ENCODE measurements at places on chromosomes 2 and 18. TPM values are rescaled to one million over a fixed set of nuclear protein-coding genes. Genes with fewer than 3 reads are reported as not detected.

DNA sequence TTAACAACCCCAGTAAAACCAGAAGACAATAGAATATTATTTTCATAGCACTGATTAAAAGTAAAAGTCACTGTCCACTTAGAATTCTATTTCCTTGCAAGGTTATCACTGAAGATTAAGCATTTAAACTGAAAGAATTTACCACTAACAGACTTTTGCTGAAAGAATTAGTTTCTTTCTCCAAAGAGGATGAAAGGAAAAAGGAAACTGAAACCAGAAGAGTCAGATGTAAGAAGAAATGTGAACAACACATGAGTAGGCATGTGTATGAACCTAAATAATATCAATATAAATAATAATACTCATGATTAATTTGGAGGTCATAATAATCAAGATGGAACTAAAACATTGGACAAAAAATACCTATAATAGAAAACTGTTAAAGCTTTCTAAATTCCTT is 82.4 kb upstream of the KLHL29 start:
- no peak overlapping the region for H3K4me3 ChIP-seq
- H3K27me3 ChIP-seq = peaks cover 6% of the 10 kb centered on the region
- H3K27ac ChIP-seq = no peak overlapping the region
- no peak for DNase-seq

DNA sequence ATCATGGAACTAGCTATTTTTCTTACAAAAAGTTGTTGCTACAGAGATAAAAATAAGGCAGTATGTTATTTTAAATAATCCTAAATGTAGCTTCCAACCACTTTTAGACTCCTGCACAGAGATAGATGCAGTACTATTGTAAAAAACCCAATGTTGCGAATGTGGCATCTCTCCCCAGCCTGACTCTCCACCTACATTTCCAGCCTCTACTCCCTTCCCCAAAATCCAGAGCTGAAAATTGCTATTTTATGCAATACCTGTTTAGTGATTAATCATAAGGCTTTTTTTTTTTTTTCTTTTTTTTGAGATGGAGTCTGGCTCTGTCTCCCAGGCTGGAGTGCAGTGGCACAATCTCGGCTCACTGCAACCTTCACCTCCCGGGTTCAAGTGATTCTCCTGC is 39.4 kb downstream of the SPRED2 start:
- H3K36me3 ChIP-seq = no peaks in the 10 kb centered on the region
- H3K27ac ChIP-seq = no peak overlapping the region
- DNase-seq = no peak
- H3K27me3 ChIP-seq = no peaks in the 10 kb centered on the region
- peaks cover 34% of the 10 kb centered on the region for H3K4me1 ChIP-seq

GRCh38 chr18:26723981-26724380 is 141.5 kb downstream of the AQP4 start:
- H3K4me1 ChIP-seq = peaks cover 6% of the 10 kb centered on the region
- H3K27me3 ChIP-seq = no peaks in the 10 kb centered on the region
- H3K4me3 ChIP-seq = no peak overlapping the region
- H3K27ac ChIP-seq = no peak overlapping the region

GRCh38 chr2:64985447-64985846 is 3.8 kb upstream of the SLC1A4 start:
- H3K36me3 ChIP-seq = no peaks in the 10 kb centered on the region
- H3K4me1 ChIP-seq = peaks cover 18% of the 10 kb centered on the region
- no peak overlapping the region for H3K27ac ChIP-seq

GRCh38 chr2:42314892-42315468 is 46.0 kb downstream of the COX7A2L start:
- peaks cover 9% of the 10 kb centered on the region for H3K4me1 ChIP-seq
- no peak overlapping the region for H3K27ac ChIP-seq
- H3K4me3 ChIP-seq = no peak overlapping the region
- DNase-seq = no peak

- no peaks in the 10 kb centered on the region for H3K36me3 ChIP-seq
- H3K4me3 ChIP-seq = no peak overlapping the region
- H3K27me3 ChIP-seq = no peaks in the 10 kb centered on the region
- peak overlapping the region; percentile 59 for H3K27ac ChIP-seq
- DNase-seq = no peak
Observed at GRCh38 chr2:212928681-212929080, 222.7 kb downstream of the IKZF2 start.

DNA sequence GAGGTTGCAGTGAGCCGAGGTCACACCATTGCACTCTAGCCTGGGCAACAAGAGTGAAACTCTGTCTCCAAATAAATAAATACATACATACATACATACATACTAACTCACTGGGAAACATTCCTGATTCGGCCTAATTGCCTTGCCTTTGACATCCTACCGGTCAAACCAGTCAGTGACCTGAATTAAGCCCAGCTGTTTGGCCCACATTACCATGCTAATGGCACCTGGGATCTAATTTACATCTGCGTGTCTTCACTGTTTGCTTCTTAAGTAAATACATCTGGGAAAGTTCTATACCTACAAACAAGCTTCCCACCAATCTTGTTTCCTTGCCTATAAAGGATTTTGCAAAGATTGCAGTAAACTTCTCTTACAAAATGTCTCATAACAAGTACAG is 230.2 kb upstream of the ZC3H15 start:
- H3K4me3 ChIP-seq = no peak overlapping the region
- no peaks in the 10 kb centered on the region for H3K36me3 ChIP-seq
- DNase-seq = no peak
- H3K27ac ChIP-seq = no peak overlapping the region
- no peaks in the 10 kb centered on the region for H3K4me1 ChIP-seq
- no peaks in the 10 kb centered on the region for H3K27me3 ChIP-seq

DNA sequence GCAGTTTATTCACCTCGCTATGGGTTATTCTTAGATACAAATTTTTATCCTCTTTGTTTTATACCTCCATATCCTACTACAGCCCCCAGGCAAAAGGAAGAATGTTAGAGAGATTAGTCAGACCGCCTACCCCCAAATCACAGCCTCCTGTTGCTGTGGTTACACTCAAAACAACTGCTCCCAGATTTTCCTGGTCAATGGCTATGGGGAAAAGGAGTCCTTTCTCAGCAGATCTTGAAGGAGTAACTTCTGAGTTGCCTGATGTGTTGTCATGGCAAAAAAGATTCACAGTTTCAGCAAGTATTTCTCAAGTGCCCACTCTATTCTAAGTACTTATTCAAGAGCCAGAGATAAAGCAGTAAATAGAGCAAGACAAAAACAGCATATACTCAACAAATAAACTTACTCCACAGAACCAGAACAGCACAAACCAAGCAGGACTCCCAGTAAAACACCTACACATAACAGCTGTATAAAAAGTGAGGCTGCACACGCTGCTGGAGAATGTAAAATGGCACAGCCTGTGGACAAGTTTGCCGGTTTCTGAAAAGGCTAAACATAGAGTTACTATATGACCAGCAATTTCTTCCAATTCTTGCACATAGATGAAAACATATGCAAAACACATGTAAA is 104.8 kb downstream of the NOL10 start:
- H3K4me1 ChIP-seq = no peaks in the 10 kb centered on the region
- H3K36me3 ChIP-seq = peaks cover 4% of the 10 kb centered on the region
- no peak overlapping the region for H3K27ac ChIP-seq
- no peaks in the 10 kb centered on the region for H3K27me3 ChIP-seq
- no peak overlapping the region for H3K4me3 ChIP-seq
- DNase-seq = no peak

GRCh38 chr2:235529621-235530020 is 35.8 kb downstream of the AGAP1 start:
- no peaks in the 10 kb centered on the region for H3K4me1 ChIP-seq
- H3K36me3 ChIP-seq = no peaks in the 10 kb centered on the region
- H3K27me3 ChIP-seq = no peaks in the 10 kb centered on the region
- H3K4me3 ChIP-seq = no peak overlapping the region
- no peak for DNase-seq

- DNase-seq = no peak
- no peak overlapping the region for H3K27ac ChIP-seq
- H3K4me1 ChIP-seq = no peaks in the 10 kb centered on the region
- no peak overlapping the region for H3K4me3 ChIP-seq
- no peaks in the 10 kb centered on the region for H3K36me3 ChIP-seq
Observed at GRCh38 chr2:226475650-226476049, 324.0 kb downstream of the IRS1 start.

DNA sequence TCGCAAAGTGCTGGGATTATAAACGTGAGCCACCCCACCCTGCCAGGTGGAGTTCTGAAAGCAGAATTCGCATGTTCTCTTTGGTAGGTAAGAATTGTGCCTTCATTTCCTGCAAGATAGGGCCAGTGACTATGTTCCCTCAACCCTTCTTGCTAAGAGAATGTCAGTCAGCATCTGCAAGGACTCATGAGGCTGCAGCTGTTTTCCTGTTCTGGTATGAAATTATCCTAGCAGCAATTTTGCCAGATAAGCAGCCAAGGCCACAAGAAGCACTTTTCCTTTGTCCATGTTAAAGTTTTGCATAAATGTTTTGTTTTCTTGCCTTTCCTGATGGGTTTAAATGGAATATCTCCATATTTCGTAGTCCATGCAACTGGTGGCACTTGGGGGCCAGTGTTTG is 6.8 kb upstream of the ARHGAP28 start:
- H3K4me1 ChIP-seq = no peaks in the 10 kb centered on the region
- H3K4me3 ChIP-seq = no peak overlapping the region
- H3K36me3 ChIP-seq = no peaks in the 10 kb centered on the region
- DNase-seq = no peak
- H3K27me3 ChIP-seq = no peaks in the 10 kb centered on the region
- no peak overlapping the region for H3K27ac ChIP-seq

Gene COL4A3
- total RNA-seq = 0.50 TPM

Gene TCF7L1
- total RNA-seq = 2.0 TPM

DNA sequence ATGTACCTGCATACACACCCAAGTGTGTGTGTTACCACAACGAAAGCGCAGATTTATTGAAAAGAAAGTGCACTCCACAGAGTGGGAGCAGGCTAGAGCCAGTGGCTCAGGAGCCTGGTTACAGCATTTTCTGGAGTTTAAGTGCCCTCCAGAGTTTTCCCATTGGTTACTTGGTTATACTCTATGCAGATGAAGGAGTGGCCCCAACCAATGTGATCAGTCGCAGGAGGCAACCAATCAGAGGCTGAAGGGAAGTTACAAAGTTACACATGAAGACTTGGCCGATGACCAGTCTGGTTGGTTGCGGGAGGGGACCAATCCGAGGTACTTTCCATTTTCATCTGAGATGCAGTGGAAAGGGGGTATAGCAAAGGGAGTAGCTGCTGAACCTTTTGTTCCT is 13.5 kb upstream of the PRLH start:
- no peak overlapping the region for H3K4me3 ChIP-seq
- no peaks in the 10 kb centered on the region for H3K4me1 ChIP-seq
- no peak for DNase-seq
- H3K27me3 ChIP-seq = no peaks in the 10 kb centered on the region
- H3K27ac ChIP-seq = no peak overlapping the region

Measured in esophagus squamous epithelium (tissue), 5 donors.